ENCODE measurements at places on chromosomes 16 and 17.

GRCh38 chr17:37488607-37489196, 989 bp upstream of the DUSP14 start:
- peak; percentile 92 for DNase-seq

DNA sequence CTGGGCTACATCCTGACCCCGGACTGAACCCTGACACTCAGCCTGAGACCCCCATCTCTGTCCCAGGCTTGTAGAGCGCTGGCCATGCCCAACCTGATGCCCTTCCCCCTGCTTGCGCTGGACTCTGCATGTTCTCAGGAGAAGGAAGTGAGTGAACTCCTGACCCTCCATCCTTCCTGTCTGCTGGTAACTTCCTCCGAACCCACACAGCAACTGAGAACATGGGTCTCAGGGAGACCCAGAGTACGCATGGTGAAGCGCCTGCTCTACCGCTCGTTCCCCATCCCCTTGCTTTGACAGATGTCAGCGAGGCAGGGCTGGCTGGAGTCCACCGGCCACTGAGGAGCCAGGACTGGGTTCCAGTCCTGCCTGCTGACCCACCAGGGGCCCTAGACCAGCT, 6.1 kb downstream of the CAMKK1 start:
- no peak for DNase-seq

GRCh38 chr16:17784073-17784472, 313.3 kb upstream of the XYLT1 start:
- peak; percentile 78 for DNase-seq

- DNase-seq: no peak
These were observed 7.5 kb upstream of the RASD1 start for GRCh38 chr17:17503566-17504130.

DNA sequence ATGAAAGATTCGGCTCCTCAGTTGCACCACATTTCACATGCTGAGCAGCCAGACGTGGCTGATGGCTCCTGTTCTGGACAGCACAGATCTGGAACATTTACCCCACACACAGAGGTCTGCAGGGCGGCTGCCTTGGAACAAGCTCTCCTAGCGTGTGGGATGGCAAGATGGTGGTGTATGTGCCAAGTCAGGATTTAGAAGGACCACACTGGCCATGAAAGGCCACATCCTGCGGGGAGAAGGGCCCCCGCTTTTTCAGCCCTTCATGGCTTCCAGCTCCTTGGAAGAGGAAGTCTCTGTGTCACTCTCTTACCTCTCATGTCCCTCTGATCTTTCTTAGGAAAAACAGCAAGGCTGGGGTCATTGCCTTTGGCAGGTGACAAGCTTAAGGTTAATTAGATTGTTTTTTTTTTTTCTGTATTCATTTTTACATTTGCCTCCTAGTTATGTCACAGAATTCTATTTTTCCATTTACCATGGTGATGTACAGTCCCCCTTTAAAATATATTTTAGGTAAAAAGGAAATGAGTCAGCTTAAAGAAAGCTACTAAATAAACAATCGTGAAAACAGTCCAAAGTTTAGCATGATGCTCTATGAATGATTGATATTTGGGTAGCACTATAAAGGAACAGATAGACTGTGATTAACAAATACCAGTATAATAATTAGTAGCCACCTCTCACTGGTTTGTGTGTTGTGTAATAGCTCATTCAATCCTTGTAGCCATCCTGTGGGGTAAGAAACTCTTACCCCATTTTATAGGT, 396.6 kb downstream of the CPPED1 start:
- DNase-seq: no peak

- DNase-seq: no peak
These were observed 10.9 kb downstream of the HS3ST6 start for GRCh38 chr16:1907226-1907860.

DNA sequence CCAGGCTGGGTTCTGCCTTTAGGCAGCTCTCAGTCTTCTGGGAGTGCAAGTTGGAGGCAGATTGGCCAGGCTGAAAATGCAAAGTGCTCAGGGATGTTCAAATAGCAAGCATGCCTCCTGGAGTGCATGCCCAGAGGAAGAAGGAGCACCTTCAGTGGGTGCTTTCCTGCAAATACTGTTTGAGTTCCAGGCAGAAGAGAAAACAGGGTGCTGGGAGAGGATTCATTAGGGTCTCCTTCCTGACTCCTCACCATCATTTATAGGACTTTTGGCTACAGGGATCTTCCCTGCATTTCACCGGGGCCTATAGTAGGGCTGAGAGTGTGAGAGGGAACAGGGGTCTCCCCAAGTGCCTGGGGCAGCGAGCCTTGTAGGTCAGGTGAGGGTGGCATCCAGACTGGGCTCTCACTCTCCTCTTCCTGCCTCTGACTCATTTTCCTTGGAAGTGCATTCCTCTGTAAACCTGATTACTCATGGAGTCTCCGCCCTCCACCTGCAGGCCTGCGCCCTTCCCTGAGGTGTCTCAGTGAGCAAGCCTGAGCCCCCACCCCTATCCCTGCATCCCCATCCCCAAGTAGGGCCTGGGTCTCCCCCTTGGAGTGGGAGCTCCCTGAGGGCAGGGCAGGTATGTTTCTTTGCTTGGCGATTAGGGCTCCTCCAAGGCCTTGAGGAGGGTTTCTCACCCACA, 17.1 kb upstream of the TNS4 start:
- no peak for DNase-seq

DNA sequence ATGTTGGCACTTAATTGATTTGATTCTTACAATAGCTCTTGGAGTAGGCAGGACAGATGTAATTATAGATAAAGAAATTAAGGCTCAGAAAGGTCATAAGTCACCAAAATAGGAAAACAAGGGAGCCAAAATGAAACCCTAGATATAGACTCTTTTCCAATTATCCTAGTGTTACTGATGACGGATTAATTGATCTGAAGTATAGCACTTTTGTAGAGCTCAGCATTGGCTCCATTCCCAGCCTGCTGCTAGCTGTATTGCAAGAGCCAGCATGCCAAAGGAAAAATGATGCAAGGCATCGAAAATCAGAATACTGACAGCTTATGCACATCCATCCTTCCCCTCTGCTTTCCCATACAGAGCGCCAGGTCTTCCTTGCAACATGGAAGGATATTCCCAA, 21.6 kb upstream of the RASL10B start:
- peak; percentile 77 for DNase-seq

- no peak for DNase-seq
These were observed 84.1 kb upstream of the CPHXL start for GRCh38 chr16:75810342-75810741.

- DNase-seq: no peak
These were observed 32.4 kb downstream of the HAPSTR1 start for GRCh38 chr16:9123871-9124270.

DNA sequence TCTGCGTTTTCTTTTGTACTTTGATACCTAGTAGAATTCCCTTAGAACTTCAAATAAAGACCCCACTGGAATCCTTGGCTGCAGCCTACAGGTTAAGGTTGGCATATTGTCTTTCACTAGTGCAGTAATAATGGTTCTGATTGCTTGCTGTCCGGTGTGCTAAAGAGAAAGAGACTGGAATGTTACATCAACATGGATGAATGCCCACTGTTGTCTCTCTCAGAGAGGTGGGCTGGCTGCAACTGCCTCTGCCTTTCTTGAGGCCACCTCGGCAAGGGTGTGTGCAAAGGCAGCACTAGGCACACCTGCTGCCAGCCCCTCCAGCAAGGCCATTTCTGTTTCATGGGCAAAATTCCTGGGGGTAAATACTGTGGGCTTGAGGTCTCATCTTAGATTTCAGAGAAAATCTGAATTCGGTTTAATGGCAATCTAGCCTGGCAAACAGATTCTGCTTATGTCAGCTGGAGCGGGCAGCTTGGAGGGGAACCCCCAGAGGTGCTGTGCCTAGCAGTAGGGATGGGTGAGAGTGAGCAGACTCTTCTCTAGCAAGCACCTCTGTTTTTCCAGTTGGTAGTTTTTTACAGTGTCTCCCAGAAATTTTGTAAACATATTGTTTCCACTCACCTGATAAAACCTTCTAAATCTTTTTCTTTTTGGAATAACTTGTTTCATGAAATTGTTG, 54.0 kb downstream of the MRTFB start:
- no peak for DNase-seq

GRCh38 chr17:20046629-20047028, 37.5 kb downstream of the SPECC1 start:
- no peak for DNase-seq
